ENCODE measurements at places on chromosomes 4 and X.

- DNase-seq = no peak
Measured at GRCh38 chr4:155497306-155497705, 120.5 kb upstream of the MAP9 start.

GRCh38 chrX:7059214-7059838 is 88.2 kb upstream of the STS start:
- no peak for DNase-seq

- no peak for DNase-seq
Measured at GRCh38 chr4:105150503-105150902, 3.8 kb downstream of the TET2 start.

DNA sequence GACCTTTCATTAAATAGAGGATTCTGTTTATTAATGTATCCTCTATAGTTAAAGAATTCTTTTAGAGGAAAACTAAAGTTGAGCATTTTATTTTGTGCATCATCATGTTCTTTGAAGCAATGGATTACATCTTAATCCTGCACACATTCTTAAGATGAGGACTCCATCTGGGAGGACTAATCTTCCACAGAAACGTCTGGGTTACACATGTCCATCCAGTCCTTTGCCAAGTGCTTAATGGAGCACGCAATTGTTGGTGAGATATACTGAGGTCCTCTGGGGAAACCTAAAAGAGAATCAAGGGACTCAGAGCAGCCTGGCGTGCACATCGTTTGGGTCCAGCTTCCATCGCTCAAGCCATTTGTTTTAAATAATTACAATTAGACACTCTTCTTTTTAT is 115.1 kb upstream of the SFRP2 start:
- no peak for DNase-seq

- DNase-seq = no peak
Measured at GRCh38 chr4:124105212-124105611, 607.3 kb downstream of the ANKRD50 start.

- DNase-seq = peak; percentile 81
Measured at GRCh38 chr4:153987291-153987690, 198.4 kb upstream of the SFRP2 start.

DNA sequence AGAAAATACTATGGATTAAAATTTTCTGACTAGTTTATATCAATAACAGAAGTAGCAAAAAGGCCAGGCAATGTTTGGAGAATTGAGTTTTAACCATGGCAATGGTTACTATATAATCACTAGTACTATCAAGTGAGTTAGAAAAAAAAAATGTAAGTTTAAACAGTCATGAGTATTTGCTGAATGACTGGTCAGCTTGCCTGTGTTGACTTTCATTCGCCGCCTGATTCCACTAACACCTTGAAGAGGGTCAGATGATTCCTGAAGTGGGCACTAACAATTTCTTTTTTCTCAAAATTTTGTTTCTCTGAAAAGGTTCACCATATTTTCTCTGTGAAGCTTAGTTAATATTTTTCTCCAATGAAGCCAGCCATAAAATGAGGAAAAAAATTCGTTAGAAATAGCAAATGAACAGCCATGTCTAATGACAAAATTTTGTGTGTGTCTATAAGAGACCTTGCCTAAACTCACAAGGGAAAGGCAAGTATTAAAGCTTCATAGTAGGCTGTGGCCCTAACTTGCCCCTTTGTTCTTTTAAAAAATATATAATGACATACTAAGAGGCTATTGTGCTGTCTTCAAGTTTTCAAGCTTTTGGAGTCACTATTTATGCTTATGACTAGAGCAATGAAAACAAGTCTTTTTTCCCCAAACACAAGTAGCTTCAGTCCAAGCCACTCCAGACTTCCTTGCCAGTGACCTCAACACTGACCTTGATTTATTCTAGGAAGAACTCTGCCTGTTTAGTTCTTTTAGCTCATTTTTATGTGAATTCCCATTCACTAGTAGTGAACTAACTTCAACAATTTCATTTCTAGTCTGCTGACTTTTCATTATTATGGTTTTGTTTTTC is 18.4 kb upstream of the FHDC1 start:
- no peak for DNase-seq

GRCh38 chrX:132795181-132795580 is 163.2 kb downstream of the HS6ST2 start:
- no peak for DNase-seq

GRCh38 chr4:15706646-15707362 is 3.9 kb downstream of the BST1 start:
- no peak for DNase-seq

GRCh38 chrX:39850630-39851152 is 247.1 kb downstream of the BCOR start:
- no peak for DNase-seq

DNA sequence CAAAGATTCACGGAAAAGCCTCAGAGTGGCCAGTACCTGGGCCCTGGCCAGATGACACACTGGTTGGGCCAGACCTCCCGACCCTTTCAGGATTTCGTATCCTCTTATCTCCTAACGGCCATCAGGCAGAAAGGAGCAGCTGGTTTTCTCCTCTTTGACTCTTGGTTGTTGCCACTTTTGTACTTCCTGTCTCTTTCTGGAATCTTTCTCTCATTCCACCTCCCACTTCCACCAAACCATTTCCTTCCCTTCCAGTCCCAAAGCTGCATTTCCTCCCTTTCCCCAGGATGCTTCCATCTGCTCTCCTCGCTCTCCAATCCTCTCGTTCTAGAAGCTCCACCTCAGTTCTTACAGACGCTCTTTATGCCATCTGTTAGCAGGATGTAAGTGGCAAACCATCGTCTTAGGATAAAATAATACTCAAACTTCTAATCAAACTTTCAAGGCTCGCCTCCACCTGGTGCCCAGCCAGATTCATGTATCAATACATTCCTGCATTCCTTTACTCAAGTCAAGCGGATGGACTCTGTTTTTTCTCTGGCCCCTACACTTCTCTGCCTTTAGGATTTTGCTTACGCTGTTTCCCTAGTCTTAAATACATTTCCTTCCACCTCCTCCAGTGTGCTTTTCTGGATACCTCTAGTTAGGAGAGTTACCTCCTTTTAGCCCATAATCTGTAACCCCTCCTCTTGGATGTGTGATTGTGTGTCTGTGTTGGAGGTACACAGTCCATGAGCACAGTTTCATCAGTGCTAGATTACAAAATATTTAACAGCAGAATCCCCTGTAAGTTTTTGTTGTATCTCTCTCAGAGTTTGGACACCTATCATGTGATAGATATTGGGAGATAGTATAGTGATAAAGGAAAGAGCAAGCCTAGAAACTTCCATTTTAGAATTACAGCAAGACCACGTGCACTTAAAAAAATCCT is 70.4 kb downstream of the LDB2 start:
- no peak for DNase-seq

GRCh38 chr4:15493411-15493810 is 23.7 kb downstream of the CC2D2A start:
- DNase-seq = no peak

- peak; percentile 51 for DNase-seq
Measured at GRCh38 chrX:109826954-109827708, 94.1 kb upstream of the ACSL4 start.

GRCh38 chr4:107212565-107212964 is 176.5 kb upstream of the DKK2 start:
- no peak for DNase-seq

DNA sequence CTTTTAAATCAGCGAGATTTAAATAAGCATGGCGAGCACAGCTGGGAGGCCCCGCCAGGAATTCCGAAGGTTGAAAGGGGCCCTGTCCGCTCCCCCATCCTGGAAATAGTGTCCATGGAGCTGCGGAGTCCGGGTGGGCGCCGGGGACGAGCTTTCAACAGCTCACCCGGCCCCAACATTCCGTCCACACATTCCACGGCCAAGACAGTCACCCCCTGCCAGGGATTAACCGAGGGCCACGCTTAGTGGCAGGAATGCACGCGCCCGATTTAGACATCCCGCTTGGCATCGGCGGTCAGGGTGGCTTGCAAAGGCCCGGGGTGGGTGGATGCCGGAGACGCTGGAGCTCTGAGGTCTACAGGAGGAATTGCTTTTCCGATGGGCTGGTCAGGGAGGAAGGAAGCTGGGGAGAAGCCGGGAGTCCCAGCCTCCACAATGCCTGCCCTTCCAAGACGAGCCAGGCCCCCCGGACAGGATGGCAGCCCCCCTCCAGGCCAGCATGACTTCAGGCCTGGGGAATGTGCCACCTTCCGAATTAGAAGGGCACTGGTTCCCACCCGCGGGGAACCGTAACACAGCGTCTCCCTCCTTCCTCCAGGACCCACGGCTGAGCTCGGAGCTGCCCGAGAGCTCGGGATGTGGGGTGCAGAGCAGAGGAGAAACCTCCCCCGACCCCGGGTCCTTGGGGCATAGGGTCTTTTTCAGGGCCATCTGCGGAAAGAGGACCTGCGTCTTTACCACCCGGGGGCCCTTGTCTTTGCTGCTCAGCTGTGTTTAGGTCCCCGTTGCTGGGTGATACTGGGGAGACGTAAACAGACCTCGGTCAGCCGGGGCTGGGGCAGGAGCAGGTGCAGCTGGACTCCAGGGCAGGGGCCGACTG is 26.9 kb upstream of the PPP2R3B start:
- DNase-seq = peak; percentile 9

GRCh38 chr4:112145326-112145789 is at the start of gene FAM241A:
Gene FAM241A, plus strand, starts transcription at chr4:112145454. Its CDS starts 127 bp downstream, at chr4:112145581.
- peak; percentile 49 for DNase-seq

- no peak for DNase-seq
Measured at GRCh38 chr4:41839916-41840854, 91.7 kb upstream of the PHOX2B start.

GRCh38 chrX:132373610-132374009 is 115.2 kb downstream of the MBNL3 start:
- no peak for DNase-seq

GRCh38 chrX:149079805-149080406 is 425.2 kb downstream of the IDS start:
- no peak for DNase-seq

DNA sequence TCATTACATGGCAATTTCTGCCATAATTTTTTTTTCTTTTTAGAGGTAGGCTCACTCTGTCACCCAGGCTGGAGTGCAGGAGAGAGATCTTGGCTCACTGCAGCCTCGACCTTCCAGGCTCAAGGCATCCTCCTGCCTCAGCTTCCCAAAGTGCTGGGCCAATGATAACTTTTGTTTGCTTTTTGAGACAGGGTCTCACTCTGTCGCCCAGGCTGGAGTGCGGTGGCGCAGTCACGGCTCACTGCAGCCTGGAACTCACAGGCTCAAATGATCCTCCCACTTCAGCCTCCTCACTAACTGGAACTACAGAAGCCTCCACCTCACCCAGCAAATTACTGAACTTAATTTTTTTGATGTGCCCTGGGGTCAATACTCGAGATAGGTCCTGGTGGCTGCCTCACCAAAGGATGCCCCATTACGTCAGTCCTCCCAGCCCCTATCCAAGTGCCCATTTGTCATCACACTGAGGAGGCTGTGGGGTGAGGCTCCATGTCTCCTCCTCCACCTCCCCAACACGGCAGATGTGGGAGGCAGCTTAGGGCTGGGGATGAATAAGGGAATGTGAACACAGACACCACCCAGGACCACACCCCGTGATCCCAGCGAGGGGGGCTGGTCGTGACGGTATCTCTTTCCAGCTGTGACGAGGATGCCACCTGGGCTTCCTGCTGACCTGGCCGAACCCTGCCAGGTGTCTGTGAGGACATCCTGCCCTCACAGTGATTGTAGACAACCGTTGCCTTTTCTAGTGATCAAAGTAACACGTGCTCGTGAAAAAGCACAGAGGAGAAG is 12.4 kb upstream of the NKX1-1 start:
- no peak for DNase-seq

GRCh38 chr4:135927651-135928050 is 1604.6 kb downstream of the PCDH18 start:
- no peak for DNase-seq

DNA sequence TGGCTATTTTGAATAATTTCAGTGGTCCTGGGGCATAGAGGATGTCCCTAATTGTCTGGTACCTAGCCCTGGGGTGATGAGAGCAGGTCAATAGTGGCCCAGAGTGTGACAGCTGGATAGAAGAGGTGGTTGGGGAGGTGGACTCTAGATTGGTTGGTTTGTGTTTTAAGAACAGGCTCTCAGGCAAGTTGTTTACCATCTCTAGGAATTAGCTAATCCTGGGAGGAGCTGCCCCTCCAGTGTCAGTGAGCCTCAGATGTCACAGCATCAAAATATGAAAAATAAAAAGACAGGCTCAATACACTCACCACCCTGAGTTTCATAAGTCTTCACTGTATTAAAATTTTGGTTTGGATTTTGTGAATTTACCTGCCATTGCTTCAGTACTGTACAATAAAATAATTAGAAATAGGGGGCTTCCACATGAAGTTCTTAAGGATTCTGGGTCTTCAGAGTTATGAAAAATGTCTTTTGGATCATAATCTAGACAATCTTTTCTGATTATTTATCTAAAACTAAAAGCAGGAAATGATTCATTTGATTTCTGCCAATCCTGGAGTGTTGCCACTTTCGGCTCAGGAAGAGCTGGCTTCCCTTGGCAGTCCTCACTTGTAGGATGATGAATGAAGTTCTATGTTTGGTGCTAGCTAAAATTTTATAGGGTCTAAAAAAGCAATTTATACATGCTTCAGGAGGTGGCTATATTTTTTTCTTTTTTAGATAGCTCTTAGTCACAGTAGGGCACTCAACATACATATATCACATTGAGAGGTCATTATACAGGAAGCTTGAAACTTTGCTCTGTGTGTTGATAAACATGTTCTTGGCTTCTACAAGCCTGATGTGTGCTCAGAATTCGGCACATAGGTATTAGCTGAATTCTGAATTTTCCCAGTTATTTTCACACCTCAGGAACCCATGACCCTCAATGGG is 395.1 kb downstream of the RAB28 start:
- DNase-seq = no peak

DNA sequence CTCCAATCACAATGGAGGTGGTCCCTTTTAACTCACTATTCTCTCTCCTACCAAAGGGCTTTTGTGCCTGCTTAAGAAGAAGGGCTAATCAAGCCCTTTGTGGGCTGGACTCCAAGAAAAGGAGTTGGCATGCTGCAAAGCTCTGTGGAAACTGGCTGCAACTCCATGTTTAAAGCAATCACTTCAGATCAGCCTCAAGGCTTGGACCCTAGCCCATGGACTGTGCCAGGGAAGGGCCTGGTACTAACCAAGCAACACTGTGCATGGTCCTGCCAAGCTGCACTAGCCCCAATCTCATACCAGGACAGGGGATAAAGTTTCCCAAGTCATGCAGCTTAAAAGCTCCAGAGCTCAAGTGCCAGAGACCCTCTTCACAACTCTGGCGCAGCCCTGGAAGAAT is 86.7 kb downstream of the ATP8A1 start:
- no peak for DNase-seq

GRCh38 chr4:76758996-76759395 is 138.9 kb downstream of the SOWAHB start:
- no peak for DNase-seq
